ENCODE measurements at places on chromosomes 3 and 15.
A peak's percentile ranks its signal among the peaks of the same experiment; 100 is the strongest.

GRCh38 chr3:3629911-3630310, 169.3 kb upstream of the LRRN1 start:
- H3K27ac ChIP-seq: no peak overlapping the region
- H3K4me3 ChIP-seq: no peak overlapping the region
- peaks cover 7% of the 10 kb centered on the region for H3K4me1 ChIP-seq
- DNase-seq: no peak

DNA sequence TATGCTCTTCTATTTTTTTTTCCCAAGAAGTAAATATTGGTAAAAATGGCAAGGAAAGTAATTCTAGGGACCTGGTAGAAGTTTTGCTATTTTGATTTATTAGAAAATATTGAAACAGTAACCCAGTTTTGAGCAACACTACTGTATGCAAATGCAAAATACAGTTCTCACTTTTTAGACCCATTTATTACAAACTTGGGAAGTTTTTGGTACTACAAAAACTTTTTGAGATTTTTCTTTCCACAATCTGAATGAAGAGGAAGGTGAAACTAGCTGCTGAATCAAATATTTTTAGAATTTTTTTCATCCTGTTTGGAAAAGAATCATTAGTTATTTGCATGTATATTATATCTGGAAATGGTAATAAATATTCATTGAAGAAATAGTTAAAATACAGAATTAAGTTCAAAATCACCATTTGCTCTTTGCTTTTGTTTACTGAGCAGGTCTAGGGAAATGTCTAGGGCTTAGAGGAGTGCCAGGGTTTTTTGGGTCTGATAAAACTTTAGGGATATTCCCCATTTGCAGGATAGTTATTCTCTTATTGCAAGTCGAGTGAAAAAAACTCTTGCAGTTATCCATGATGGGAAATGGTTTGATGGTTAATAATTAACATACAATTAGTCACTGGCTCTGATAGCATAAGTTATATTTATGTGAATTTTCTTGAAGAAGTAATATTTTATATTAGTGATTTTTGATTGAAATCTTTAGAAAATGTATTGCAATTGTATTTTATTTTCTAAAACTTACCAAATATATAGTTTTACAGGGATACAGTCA, 47.0 kb downstream of the TCF12 start:
- peaks cover 23% of the 10 kb centered on the region for H3K36me3 ChIP-seq
- no peak overlapping the region for H3K27ac ChIP-seq
- no peak for DNase-seq
- H3K4me1 ChIP-seq: peaks cover 36% of the 10 kb centered on the region

GRCh38 chr3:42855547-42856380, 19.9 kb downstream of the CYP8B1 start:
- H3K36me3 ChIP-seq: no peaks in the 10 kb centered on the region
- peaks cover 23% of the 10 kb centered on the region for H3K27me3 ChIP-seq
- no peak for DNase-seq
- no peak overlapping the region for H3K4me3 ChIP-seq
- peaks cover 37% of the 10 kb centered on the region for H3K4me1 ChIP-seq
- no peak overlapping the region for H3K27ac ChIP-seq

GRCh38 chr3:27686642-27687041, 35.5 kb downstream of the EOMES start:
- H3K4me1 ChIP-seq: no peaks in the 10 kb centered on the region
- H3K36me3 ChIP-seq: no peaks in the 10 kb centered on the region
- no peak overlapping the region for H3K27ac ChIP-seq
- H3K4me3 ChIP-seq: no peak overlapping the region
- peaks cover 3% of the 10 kb centered on the region for H3K27me3 ChIP-seq
- DNase-seq: no peak

GRCh38 chr3:4983739-4984510, 4.7 kb downstream of the BHLHE40 start:
- no peak for DNase-seq
- H3K36me3 ChIP-seq: peaks cover 19% of the 10 kb centered on the region

DNA sequence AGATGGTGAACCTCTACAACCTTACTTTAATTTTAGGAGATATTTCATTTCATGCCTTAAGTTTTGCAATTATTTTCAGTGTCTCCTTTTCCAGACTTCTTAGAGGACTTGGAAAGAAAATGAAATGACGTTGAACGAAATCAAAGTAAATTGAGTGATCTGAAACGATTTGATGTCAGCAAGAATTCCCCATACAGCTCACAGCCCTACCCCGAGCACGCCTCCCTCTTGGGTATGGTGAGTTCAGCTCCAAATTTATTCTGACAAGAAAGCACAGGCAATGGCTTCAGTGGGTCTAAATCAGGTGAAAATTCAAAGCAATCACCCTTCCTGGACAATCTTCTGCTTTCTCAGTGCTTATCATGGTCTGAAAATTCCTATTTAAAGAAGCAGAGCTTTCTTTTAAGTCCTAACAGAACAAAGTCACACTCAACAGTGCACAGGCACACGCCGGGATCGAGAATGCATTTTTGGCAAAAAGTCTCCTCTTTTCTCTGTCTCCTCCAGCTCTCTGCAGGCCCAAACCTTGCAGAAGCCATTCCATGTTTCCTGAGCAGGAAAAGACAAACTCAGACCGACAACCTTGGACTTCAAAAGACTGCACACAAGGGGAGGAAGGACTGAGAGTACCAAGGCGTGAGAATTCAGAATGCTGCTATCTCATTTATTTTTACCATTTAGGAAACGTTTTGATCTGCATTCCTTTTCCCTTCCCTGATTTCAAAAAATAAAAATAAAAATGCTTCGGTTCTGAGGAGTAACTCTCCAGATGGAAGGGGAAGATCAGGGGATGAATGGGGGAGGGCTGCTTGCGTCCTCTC, 72.0 kb downstream of the CCNL1 start:
- no peaks in the 10 kb centered on the region for H3K36me3 ChIP-seq
- peak overlapping the region; percentile 84 for H3K4me3 ChIP-seq
- no peak for DNase-seq
- peak overlapping the region; percentile 97 for H3K27ac ChIP-seq
- peaks cover 3% of the 10 kb centered on the region for H3K27me3 ChIP-seq

DNA sequence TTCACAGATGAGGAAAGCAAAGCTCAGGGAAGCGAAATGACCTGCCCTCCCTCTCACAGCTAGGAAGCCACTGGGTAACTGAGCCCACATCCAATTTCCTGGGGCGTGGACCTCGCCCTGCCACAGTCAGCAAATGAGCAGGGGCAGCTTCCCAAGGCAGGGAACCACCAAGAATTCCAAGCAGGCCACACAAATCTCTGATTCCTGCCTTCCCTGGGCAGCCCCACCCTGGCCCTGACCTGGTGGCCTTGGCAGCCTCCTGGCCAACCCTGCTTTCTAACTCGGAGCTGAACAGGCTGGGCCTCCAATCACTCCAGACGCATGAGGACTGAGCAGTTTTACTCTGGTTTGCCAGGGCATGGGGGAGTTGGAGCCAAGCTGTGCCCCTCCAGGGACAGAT, 203.7 kb upstream of the TLE3 start:
- no peak overlapping the region for H3K4me3 ChIP-seq
- peaks cover 9% of the 10 kb centered on the region for H3K27me3 ChIP-seq
- H3K27ac ChIP-seq: no peak overlapping the region
- no peaks in the 10 kb centered on the region for H3K36me3 ChIP-seq

- no peaks in the 10 kb centered on the region for H3K27me3 ChIP-seq
- H3K4me3 ChIP-seq: no peak overlapping the region
- no peak overlapping the region for H3K27ac ChIP-seq
- H3K4me1 ChIP-seq: peaks cover 30% of the 10 kb centered on the region
- H3K36me3 ChIP-seq: peaks cover 51% of the 10 kb centered on the region
- no peak for DNase-seq
Measured at GRCh38 chr15:43749690-43750345, 3.6 kb downstream of the PDIA3 start.

DNA sequence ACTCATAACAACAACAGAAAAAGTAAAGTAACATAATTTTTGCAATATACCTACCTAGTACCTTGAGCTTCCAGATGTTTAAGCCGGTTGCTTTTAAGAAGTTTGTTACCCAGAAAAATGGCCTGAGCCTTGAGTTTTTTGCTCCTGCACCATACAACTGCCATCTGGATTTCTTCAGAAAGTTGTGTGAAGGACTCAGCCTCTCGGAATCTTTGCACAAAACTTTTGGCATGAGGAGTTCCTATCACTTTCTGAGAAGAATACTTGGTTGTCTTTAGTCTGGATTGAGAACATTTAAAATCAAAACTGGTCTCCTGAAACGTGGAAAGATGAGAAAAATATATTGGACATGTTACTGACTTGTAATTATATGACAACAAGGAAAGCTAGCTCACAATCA, 17.3 kb downstream of the GTPBP8 start:
- H3K36me3 ChIP-seq: peaks cover 78% of the 10 kb centered on the region
- no peaks in the 10 kb centered on the region for H3K4me1 ChIP-seq
- H3K27me3 ChIP-seq: peaks cover 4% of the 10 kb centered on the region
- no peak overlapping the region for H3K4me3 ChIP-seq
- no peak for DNase-seq
- H3K27ac ChIP-seq: no peak overlapping the region

DNA sequence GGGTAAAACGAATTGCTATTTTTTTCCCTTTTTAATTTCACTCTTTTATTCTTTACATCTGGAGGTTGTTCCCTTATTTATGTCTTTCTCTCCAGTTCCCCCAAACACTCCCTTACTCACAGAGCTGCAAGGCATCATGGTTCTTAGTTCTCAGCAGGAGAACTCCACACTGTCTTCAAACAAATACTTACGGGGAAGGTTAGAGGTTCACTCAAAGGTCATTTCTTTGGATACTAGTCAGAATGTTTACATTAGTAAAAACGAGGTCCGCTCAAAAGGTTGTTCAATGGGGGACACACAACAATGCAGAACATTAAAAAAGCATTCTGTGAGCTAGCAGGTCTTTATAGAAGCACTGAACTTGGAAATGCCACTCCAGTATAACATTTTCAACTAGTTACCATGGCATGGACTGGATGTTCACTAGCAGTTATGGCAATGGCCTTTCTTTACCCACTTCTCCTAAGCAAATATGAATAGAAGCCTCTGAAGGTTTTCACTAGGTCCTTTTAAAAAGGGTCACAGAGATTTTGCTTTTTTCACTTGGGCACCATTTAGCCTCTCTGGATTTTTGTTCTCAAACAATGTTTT, 201.7 kb downstream of the MEIS2 start:
- H3K4me3 ChIP-seq: peak overlapping the region; percentile 68
- H3K27ac ChIP-seq: peak overlapping the region; percentile 96
- H3K36me3 ChIP-seq: peaks cover 27% of the 10 kb centered on the region
- H3K4me1 ChIP-seq: peaks cover 87% of the 10 kb centered on the region

- H3K27ac ChIP-seq: peak overlapping the region; percentile 88
- H3K4me1 ChIP-seq: peaks cover 11% of the 10 kb centered on the region
- no peaks in the 10 kb centered on the region for H3K27me3 ChIP-seq
- no peak for DNase-seq
- no peak overlapping the region for H3K4me3 ChIP-seq
Measured at GRCh38 chr15:84611631-84612030, 10.8 kb downstream of the ZSCAN2 start.

- no peak for DNase-seq
- H3K4me1 ChIP-seq: peaks cover 47% of the 10 kb centered on the region
- no peak overlapping the region for H3K27ac ChIP-seq
- H3K4me3 ChIP-seq: no peak overlapping the region
Measured at GRCh38 chr15:101451266-101451799, 38.2 kb downstream of the PCSK6 start.

DNA sequence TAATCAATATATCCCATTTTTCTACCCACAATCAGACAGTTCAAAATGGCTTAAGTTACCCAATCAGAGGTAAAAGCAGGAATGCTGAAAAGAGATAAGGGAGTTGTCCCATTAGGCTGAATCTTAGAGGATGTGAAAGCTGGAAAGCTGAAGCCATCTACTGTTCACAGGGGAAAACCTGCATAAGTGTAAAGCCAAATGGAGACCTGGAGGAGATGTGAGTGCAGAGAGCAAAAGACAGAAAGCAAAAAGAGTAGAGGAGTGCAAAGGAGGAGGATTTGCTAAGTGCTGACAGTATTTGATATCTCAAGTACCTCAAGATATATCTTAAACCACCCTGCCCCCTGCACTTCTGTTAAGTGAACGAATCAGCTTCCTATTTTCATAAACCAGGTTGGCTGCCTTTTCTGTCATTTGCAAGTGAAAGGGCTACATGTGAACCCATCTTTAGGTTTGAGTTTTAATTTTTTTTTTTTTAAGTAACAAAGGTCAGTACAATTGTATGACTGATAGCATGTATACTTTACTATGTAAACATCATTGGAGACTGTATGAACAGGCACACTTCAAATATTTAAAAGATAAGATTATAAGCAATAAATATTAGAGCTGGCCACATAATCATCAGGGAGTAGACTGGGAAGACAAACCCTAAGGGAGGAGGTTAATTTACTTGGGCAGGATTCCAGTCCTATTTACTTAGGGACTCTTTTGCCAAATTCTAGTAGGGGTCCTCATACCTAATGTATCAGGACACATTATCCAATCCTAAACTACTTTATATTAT, 22.8 kb upstream of the P2RY1 start:
- H3K27me3 ChIP-seq: no peaks in the 10 kb centered on the region
- H3K4me3 ChIP-seq: no peak overlapping the region
- H3K36me3 ChIP-seq: no peaks in the 10 kb centered on the region
- H3K4me1 ChIP-seq: no peaks in the 10 kb centered on the region
- no peak overlapping the region for H3K27ac ChIP-seq

DNA sequence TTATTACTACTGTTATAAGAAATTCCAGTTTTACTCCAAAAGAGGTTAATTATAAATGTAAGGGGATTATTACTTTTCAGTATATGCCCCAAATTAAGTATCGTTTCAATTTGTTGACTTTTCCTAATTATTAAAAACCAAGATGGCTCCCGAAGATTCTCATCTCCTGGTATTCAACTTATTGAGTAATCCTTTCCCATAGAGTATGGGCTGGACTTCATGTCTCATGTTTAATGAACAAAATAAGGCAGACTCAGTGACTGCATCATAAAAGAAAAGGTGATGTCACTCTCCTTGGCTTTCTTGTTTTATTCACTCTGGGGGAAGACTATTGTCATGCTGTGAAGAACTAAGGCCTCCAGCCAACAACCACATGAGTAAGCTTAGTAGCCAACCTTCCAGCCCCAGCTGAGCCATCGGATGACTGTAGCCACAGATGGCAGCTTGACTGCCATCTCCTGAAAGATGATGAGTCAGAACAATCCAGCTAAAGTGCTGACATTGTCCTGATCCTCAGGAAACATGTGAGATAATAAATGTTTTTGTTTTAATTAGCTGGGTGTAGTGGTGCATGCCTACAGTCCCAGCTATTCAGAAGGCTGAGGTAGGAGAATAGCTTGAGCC, 17.3 kb downstream of the IGF2BP2 start:
- no peaks in the 10 kb centered on the region for H3K27me3 ChIP-seq
- peaks cover 11% of the 10 kb centered on the region for H3K4me1 ChIP-seq
- no peak overlapping the region for H3K27ac ChIP-seq
- H3K36me3 ChIP-seq: peaks cover 69% of the 10 kb centered on the region

DNA sequence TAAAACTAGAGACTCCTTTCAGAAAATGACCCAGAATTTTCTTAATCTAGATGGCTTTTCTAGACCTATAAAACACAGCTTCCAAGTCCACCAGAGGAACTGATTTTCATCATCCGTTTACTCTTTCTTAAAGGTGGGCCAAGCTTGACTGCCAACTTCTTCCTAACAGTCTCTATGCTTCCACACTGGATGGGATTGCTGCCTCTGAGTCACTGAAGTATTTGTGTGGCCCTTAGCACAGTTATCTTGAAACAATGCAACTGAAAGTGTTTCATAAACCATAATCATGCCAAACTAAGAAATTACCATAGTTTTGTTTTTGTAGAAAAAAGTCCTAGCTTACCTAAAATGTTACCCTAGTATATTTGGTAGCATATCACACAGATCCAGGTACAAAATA, 985.7 kb downstream of the TUSC7 start:
- no peak overlapping the region for H3K27ac ChIP-seq
- DNase-seq: no peak
- no peak overlapping the region for H3K4me3 ChIP-seq
- H3K36me3 ChIP-seq: no peaks in the 10 kb centered on the region

Data from nephron progenitor cell (in vitro differentiated cells).